ENCODE measurements at places on chromosomes 6 and 20. TPM values are rescaled to one million over a fixed set of nuclear protein-coding genes. Genes with fewer than 3 reads are reported as not detected.

PI16 gene
- not detected for total RNA-seq

OR10C1 gene
- not detected for total RNA-seq

E2F3 gene
- total RNA-seq = 16.3 TPM

RHAG gene
- not detected for total RNA-seq

PTPRT gene
- total RNA-seq = 0.20 TPM

SMIM29 gene
- total RNA-seq = 16.0 TPM

CGA gene
- total RNA-seq = not detected

CNBD2 gene
- 7.9 TPM for total RNA-seq

KIAA0408 gene
- not detected for total RNA-seq

TTLL9 gene
- not detected for total RNA-seq

OVOL2 gene
- total RNA-seq = 8.8 TPM

LIN28B gene
- 7.9 TPM for total RNA-seq

HNF4A gene
- 292 TPM for total RNA-seq

BEND6 gene
- not detected for total RNA-seq

CLIC5 gene
- total RNA-seq = 15.1 TPM

HINT3 gene
- 20.2 TPM for total RNA-seq

PHF20 gene
- total RNA-seq = 101 TPM

KCNK17 gene
- not detected for total RNA-seq

DEFB124 gene
- not detected for total RNA-seq

IBTK gene
- 29.4 TPM for total RNA-seq

TCF15 gene
- total RNA-seq = not detected

CYP21A2 gene
- total RNA-seq = not detected

SRSF12 gene
- 0.49 TPM for total RNA-seq

PRDM13 gene
- 0.44 TPM for total RNA-seq

PRSS16 gene
- total RNA-seq = 16.5 TPM

NR2E1 gene
- total RNA-seq = 1.4 TPM

TBXT gene
- total RNA-seq = not detected

MMP24 gene
- total RNA-seq = 13.0 TPM

WFDC5 gene
- total RNA-seq = not detected

PTK7 gene
- 175 TPM for total RNA-seq

GPX5 gene
- total RNA-seq = not detected

MARCKS gene
- 153 TPM for total RNA-seq

RRAGD gene
- total RNA-seq = 5.9 TPM

CHMP4B gene
- 190 TPM for total RNA-seq

C6orf136 gene
- total RNA-seq = 25.4 TPM

POPDC3 gene
- total RNA-seq = 0.84 TPM

BHLHE23 gene
- total RNA-seq = 0.49 TPM

All from Caco-2 (cell line).